Amniotic stem cell (primary cell): ENCODE measurements at places on chromosomes 2 and 18.

DNA sequence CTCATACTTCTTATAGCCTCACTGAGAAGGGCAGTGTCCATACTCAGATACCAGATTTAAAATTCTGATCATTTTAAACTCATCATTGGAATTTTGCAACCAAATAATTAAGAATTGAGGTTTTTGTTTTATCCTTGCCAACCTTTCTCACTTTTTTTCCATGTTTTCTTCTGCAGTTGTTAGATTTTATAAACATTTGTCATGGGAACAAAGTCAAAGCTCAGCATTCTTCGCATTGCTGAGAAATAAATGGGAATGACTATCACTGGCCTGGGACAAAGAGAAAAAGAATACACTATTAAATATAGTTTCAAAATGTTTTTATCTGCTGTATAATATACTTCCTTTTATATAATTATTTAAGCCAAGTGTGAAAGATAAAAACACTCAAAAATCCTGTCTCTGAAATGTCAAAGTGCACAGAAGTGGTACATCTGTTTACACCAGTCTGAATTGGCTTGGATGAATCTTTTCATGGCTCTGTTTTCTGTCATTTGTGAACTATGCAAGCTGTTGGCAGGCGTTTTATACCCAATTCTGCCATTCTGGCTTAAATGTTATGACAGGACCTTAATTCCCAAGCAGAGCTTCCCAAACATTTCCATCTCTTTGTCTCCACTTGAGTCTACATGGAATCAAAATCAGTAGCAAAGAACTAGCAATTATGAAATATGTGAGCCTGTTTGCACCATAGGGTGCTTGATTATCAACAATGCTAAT, 249.3 kb upstream of the SYT4 start:
- DNase-seq, result no peak

- no peak for DNase-seq
Observed at GRCh38 chr2:11925295-11926066, 179.0 kb downstream of the LPIN1 start.

DNA sequence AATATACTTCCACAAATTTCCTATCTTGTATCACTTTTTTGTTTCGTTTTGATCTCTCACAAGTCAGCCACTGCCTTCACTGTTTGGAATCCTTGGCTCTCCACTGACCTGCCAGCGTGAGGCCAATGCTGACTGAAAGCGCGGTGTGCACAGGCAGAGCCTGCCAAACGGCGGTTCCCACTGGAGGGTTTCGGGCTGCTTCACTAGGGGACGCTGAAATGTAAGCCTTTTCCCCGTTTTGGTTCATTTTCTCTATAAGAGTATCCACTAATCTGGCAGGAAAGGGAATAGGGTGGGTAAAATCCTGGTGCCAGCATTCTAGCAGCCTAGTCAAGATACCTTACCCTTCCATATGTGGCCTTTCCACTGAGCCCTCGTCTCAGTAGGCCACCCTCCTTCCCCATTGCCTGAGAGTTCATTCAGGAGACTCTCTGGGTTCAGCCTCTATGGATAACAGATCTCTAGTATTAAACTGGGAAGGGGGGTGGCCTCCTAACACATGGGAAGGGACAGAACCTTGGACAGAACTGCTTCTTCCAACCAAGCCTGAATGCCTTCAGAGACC, 91.5 kb downstream of the DYM start:
- no peak for DNase-seq

- no peak for DNase-seq
Observed at GRCh38 chr2:148882051-148882450, 7.0 kb downstream of the KIF5C start.

GRCh38 chr2:230592775-230593174, 119.9 kb upstream of the CAB39 start:
- no peak for DNase-seq

DNA sequence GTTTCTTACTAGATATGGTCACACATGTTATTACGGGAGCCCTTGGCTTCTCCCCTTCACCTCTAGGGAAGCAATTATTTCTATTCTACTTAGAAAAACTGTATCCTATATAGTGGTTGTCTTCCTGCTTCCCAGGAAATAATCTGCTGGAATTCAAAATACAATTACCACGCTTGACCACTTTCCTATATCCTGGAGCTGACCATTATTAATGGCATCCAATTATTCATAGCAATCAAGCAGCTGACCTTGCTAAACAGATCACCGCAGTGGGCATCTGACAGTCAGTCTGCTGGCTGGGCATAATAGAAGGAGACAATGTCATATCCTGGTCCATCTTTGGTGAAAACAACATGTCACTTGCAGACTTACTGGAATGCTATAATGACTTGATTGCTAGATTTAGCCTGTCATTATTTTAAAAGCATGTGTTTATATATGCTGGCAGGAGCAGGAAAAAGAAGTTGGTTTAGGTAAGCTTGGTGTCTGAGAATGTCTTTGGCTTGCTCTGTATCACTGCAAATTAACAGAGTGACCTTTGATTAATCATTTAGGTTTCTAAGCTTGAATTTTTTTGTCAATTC, 325.6 kb upstream of the FAM98A start:
- no peak for DNase-seq

DNA sequence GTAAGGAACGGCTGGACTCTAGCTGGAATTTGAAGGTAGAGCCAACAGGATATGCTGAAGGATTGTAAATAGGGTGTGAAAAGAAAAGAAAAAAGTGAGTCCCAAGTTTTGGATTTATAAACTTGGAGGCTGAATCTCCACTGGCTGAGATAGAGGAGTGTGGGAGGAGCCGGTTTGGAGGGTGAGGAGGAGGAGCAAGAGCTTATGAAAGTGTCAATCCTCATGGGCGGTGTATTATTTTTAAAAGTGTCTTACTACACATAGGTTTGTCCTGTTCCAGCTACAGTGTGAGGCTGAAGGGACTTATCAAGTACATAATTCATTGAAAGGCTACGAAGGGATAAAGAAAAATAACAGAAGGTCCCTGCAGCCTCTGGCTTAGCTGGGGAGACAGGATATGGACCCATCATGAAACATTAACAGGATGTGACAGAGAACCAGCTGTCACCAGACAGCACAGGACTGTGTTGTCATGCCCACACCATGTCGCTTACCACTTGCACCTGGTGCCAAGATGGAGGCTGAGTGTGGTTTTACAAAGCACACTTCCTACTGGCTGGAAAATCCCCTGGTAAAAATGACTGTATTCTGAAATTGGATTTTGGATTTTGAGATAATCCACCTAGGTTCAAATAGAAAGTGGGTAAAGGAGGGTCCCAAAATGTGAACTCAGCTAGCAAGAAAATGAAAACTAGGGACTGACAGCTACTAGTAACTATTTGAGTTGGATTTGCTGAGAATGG, 2.5 kb upstream of the MREG start:
- DNase-seq, result no peak

GRCh38 chr2:85445316-85446295, 27.1 kb downstream of the SH2D6 start:
- no peak for DNase-seq

DNA sequence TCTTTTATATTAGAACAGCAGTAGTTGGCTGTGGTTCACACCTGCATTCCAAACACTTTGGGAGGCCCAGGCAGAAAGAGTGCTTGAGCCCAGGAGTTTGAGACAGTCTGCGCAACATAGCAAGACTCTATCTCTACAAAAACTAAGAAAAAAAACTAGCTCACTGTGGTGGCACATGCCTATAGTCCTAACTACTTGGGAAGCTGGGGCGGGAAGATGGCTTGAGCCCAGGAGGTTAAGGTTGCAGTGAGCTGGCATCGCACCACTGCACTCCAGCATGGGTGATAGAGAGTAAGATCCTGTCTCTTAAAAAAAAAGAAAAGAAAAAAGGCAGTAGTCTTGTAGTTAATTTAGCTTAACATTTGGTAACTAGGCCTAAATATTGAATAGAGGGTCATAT, 136.6 kb downstream of the AGPS start:
- DNase-seq, result no peak

DNA sequence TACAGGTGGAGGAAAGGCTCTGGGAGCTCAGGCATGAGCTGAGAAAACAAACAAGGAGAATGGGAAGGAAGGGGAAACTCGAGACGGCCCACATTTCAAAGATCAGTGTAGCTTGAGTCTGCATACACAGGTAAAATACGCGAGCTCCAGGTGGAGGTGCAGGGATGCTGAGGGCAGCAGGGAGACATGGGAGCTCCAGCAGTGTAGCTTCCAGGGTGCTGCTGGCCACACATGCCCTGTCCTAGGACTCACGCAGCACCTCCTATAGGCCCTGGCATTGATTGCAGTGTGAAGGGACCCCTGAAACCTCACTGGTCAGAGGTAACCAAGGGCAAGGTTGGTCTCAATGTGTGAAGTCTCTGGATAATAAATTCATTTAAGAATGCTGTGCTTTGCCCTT, 362.8 kb upstream of the HS6ST1 start:
- no peak for DNase-seq

DNA sequence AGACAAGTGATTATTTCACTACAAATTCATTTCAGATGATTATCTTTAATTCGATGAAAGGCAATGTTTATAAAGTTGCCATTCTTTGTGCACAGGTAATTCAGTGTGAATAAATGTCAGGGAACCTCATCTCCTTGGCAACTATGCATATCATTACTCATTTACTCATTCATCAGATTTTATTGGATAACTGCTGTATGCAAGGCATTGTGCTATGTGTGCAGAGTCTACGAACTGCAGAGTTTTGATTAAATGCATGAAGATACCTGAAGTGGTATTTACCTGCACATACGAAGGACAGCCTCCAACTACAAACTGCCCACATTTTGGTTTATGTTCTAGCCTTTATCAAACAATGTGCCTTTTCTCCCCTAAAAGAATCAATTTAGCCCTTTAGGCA, 3.5 kb downstream of the RND3 start:
- DNase-seq, result no peak

- no peak for DNase-seq
Observed at GRCh38 chr2:53490659-53491058, 276.9 kb upstream of the CHAC2 start.

DNA sequence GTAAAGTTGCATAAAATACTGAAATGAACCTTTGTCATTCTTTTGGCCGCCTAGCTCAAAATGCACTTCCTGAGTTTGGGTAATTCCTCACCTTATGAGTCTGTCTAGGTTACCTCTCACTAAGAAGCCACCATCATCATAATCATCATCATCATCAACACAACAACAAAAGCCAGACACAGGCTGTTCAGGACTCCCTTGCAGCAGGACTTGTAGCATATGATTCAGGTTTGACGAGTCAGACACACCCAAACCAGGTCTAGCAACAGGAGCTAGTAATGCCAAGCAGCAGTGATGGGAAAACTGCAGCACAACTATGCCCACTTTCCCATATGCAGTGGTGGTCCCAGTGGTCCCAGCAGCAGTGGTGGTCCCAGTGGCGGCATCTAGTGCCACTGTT, 2.8 kb upstream of the SGO2 start:
- no peak for DNase-seq

- DNase-seq, result no peak
Observed at GRCh38 chr2:192002418-192002817, 155.5 kb upstream of the CAVIN2 start.

DNA sequence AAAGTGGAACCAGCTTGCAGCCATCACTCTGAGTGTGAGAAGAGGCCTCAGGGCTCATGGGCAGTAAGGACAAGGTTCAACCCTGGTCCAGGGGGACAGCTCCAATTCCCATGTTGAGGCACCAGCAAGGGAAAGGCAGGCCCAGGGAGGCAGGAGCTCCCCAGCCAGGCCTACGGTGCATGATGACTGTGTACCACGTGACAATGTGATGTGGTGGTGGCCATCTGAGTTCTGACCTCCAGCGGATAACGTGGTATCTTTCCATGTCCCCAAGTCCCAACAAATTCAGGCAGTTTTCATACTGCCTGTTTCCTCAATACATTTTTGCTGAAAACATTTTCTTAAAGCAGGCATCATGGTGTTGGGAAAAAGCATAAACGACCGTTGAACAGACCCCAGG, 36.1 kb upstream of the COL6A3 start:
- DNase-seq, result no peak

DNA sequence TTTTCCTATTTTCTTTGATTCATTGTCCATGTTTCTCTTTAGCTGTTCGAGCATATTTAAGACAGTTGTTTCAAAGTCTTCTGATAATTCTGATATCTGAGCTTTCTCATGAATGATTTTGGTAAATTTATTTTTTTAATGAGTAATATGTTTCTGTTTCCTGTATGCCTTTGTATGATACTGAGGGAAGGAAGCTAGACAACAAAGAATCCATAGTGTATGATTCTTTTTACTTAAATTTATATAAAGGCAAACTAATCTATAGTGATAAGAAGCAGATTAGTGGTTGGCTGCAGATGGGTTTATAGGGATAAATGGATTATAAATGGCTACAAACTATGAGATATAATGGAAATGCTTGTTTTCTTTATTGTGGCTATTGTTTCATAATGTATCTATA, 352.7 kb upstream of the CDH2 start:
- no peak for DNase-seq

- no peak for DNase-seq
Observed at GRCh38 chr18:30997223-30997622, 45.3 kb downstream of the DSC3 start.

DNA sequence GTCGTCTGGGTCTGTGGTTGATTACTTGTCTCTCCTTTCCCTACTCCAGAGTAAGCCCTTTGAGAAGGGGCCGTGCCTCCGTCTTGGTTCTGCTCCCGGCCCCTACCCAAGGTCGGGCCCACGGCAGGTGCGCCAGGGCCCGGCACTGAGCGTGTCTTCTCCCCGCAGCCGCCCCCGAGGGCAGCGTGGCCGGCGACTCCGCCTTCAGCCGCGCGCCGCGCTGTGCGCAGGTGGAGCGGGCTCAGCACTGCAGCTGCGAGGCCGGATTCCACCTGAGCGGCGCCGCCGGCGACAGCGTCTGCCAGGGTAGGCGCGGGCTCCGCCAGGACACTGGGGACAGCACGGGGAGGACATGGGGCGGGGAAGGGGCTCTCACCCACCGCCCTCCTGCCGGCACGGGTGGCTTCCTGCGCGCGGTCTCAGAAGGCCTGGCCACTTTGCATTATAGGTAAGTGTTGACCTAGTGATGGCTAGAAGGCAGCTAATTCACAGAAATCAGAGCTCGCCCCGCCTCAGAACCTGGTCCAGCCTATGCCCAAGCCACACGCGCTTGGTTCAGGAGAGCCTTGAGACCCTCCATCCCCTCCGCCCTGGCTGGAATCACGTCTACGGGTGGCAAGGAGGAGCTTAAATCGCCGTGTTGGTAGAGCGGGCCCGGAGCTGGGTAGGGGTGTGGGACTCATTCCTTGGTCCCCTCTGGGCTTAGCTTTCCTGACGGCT, 43.5 kb downstream of the FBLN7 start:
- DNase-seq, result no peak

GRCh38 chr18:64191069-64191468, 42.2 kb upstream of the LINC00305 start:
- DNase-seq, result no peak

DNA sequence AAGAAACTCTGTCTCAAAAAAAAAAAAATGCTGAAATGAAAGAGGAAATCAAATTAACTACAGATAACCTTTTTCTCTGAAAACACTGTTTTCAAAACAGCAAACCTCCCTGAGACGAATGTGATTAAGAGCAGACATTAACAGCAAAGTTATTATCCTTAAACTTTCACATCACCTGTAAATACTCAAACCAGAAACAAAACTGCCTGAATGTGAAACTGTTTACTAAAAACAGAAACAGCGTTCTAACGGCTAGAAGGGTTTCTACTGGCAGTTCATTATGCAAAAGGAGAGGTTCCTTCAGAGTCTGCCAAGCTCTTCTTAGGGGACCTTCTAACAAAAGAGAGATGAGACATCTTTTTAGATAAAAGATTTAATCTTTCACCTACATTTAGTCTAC, 45.9 kb downstream of the PNO1 start:
- DNase-seq, result no peak

GRCh38 chr18:77343846-77344510, 94.3 kb downstream of the GALR1 start:
- DNase-seq, result no peak

GRCh38 chr2:19140463-19141208, 217.8 kb downstream of the OSR1 start:
- DNase-seq, result peak; percentile 62
